ENCODE measurements at places on chromosomes 11 and 22. TPM values are rescaled to one million over a fixed set of nuclear protein-coding genes. Genes with fewer than 3 reads are reported as not detected.

Gene EFCAB6
- total RNA-seq: 4.2 TPM

Gene PHLDB1
- 77.2 TPM for total RNA-seq

Gene SYNGR1
- 16.2 TPM for total RNA-seq

Gene SESN3
- total RNA-seq: 68.4 TPM

Gene OR5P2
- total RNA-seq: not detected

Gene TOM1
- 26.2 TPM for total RNA-seq

Gene CD6
- total RNA-seq: not detected

Gene GAL
- 4.8 TPM for total RNA-seq

Gene ANGPTL5
- total RNA-seq: 1.3 TPM

Gene RAB39A
- not detected for total RNA-seq

Gene LRP4
- total RNA-seq: 1.0 TPM
